ENCODE measurements at places on chromosomes 11 and 22.

DNA sequence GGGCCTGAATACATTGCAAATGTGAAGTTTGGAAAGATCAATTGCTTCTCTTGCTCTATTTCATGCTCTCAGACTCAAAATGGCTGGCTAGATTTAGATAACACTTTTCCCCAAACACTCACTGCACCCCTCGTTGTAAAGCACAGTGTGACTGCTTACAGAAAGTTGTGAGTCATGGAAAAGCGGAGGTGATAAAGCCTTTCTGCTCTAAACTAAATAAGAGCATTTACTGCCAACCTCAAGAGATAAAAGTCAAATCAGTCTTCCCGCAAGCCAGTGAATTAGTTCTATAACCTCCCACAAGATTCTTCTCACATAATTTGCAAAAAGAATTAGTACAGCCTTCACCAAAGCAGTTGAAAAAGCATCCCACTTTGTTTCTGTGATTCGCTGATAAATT is 168.7 kb downstream of the WT1 start:
- DNase-seq = no peak

DNA sequence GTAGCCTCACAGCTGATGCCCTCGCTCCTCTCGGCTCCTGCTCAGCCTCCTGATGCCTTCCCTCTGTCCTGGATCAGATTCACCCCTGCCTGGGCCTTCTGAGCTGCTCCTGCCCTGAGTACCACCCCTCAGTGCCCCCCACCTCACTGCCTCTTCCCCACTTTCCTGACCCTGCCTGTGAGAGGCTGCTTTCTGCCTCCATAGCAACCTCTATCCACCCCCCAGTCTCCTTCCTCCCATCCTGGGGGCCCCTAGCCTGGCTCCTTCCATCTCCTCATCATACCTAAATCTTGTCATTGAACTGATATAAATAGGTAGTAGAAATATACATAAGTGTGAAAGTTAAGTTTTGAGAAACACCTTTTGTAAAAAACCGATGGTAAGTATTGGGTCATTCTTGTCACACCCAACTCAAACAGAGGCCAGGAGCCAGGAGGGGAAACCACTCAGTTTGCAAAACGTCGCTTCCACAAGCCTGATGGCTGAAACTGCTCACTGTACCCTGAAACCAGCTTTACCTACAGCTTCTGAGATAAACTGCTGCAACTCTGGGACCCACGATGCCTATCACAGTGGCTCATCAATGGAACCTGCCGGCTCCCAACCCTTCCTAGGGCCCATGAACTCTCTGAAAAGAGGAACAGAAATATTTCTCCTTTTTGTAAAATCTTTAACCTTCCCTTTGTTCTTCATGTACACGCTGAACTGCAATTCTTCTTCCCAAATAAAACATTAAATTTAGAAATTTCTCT is 4.8 kb upstream of the APOBEC3H start:
- DNase-seq = no peak

DNA sequence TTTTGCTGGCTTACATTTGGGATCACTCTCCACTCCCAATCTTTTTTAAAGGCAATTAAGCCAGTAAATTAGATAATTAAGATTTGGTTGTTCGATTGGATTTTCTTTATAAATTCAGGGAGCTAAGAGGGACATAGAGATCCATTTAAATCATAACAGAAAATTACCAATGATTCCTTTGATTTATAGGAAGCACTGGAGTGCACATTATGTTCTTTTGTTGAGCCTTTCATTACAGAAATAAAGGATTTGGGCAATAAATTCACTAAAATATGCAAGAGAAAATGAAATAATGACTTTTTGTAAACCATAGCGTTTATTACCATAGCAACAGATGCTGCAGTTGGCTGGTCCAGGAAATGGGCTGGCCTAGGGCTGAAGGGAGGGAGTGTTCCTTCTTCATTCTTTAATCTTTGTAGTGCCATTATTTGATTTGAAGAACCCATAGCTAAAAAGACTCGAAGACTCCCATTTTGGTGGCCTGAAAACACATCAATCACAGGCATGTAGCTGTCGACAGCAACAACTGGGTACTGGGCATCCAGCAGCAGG is 73.0 kb downstream of the C2CD3 start:
- no peak for DNase-seq

GRCh38 chr22:49087198-49087597 is 740.5 kb downstream of the BRD1 start:
- DNase-seq = no peak

DNA sequence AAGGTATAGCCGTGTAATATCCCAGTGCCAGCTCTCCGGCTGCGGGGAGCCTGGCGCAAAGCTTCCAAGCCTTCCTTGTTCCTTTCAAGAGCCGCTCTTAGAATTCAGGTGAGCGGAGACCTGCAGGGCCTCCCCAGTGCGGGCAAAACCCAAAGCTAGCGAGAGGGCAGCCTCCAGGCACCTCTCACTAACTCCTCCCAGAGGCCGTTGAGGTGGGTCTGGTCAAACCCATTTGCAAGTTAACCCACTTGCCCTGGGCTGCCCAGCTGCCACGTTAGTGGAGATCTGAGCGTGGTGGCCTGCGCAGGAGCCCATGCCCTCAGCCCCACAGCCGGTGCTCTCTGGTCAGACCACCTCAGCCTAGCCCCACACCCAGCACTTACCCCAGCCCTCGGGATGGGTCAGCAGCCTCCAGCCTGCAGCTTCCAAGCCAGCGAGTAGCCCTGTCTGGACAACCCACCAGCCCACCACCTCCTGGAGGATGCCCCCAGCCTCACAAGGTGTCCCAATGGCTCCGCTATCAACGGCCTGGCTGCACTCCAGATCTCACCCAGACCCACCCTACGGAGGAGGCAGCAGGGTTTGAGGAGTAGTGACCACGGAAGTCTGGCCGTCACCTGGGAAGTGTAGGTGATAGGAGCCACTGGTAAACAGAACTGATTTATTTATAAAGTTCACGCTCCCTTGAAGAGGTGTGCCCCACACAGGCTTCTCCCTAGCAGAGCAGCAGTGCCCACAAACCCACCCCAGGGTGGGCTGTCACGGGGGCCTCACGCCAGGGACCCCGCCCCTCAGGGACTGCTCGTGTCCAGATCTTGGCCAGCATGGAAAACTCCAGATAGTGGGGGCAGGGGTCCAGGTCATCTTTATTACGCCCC is 2.3 kb downstream of the ASCL2 start:
- no peak for DNase-seq

DNA sequence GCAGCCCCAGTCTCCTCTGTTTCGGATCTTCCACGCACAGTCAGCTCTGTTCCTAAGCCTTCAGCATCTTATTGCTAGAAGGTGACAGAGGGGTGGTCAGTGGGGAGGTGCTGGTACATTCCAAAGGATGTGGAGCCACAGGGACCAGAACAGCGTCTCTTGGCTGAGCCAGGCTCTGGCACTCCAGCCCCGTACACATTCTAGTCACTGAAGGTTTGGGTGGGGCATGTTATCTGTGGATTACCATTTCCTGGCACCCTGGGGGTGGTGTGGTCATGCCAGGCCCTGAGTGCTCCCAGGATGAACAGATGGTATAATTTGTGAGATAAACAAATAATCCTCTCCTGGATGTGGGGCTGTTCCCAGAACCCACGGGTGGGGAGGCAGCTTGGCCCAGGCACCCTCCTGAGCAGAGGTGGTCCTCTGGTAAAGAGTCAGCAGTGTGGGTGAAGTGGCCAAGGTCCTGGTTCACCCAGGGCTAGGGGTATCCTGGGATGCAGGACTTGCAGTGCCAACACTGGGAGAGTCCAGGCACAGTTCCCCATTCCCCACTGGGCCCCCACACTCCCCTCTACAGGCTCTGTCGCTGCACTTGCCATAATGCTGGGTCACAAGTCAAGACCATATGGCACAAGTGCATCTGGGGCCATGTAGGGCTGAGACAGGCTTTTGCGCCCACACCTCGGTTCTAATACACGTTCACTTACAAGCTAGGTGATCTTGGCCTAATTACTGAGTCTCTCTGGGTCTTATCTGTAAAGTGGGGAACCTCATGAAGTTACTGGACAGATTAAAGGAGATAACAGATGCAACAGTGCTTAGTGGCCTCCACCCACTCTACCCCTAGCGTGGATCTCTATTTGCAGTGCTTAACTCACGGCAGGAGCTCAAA is 33.0 kb downstream of the DKK3 start:
- no peak for DNase-seq

- no peak for DNase-seq
Measured at GRCh38 chr11:44851496-44851895, 99.2 kb downstream of the TP53I11 start.

- no peak for DNase-seq
Measured at GRCh38 chr11:11672101-11672500, 50.3 kb upstream of the GALNT18 start.

DNA sequence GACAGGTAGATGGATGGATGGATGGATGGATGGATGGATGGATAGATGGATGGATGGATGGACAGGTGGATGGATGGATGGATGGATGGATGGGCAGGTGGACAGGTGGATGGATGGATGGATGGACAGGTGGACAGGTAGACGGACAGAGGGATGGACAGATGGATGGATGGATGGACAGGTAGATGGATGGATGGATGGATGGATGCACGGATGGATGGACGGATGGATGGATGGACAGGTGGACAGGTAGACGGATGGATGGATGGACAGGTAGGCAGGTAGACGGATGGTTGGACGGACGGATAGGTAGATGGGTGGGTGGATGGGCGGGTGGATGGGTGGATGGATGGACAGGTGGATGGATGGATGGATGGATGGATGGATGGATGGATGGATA is 24.3 kb downstream of the PDGFB start:
- no peak for DNase-seq

DNA sequence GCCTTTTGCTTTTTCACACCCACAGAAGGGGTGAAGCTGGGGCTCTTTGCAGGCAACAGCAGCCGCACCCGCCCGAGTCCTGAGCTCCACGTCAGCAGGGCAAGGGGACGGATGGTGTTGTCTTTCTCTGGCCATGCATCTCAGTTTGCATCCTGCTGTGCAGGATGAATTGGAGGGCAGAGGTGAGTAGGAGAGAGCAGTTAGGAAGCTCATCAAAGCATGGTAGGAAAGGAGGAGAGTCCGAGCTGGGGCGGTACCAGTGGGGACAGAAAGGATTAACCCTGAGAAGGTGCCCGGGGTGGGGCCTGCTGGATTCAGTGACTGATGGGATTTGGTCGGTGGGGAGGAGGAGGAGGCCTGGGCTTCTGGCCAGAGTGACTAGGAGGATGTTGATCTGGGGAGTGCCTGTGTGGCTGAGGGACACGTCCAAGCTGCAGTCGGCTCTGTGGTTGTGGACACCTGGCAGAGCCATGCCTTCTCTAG is 14.6 kb downstream of the FAM83F start:
- no peak for DNase-seq

- DNase-seq = no peak
Measured at GRCh38 chr11:71525938-71526495, 1.1 kb upstream of the KRTAP5-7 start.

GRCh38 chr22:45689211-45689610 is 17.6 kb downstream of the ATXN10 start:
- DNase-seq = no peak

DNA sequence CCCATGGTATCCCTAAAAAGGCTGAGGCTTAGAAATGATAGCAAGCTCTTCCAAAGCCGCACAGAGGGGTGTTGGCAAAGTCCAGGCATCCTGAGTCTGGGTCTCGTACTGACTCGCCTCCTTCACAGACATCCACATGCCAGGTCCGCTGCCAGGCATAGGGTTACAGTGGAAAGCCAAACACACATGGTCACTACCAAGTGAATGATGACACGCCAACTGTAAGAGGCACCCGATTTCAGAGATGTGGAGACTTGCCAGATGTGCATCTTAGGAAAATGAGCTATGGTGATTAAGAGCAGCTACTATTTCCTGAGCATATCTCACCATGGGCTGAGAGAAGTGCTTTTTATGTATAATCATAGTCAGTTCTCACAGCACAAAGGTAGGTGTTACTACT is 314.9 kb downstream of the MIAT start:
- no peak for DNase-seq

DNA sequence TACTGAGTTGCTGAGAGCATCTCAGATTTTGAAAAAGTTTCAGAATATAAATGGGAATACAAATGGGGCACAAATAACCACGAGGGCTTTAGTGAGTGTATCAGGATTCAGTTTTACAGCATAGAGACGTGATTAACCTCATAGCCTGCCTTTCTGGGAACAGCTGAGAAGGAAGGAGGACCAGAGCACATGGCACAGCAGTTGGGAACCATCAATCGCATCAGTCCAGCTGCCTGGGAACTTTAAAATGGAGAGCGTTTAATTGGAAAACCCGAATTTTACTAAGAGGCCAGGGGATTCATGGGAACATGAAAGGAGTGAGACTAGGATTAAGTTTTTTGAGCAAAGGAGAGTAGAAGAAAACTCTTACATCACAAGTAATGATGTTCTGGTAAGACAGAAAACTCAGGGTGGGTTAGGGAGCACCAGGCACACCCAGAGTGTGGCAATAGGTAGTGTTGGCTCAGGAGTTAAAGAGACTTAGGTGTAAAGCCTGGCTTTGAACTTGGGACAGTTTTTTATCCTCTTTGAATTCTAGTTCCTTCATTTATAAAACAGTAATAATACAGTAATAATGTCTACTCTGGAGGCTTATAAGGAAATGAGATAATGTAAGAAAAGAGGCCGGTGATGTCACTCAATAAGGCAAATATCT is 40.2 kb downstream of the FZD4 start:
- DNase-seq = no peak

- DNase-seq = no peak
Measured at GRCh38 chr11:64122411-64123410, 43.2 kb downstream of the MACROD1 start.

DNA sequence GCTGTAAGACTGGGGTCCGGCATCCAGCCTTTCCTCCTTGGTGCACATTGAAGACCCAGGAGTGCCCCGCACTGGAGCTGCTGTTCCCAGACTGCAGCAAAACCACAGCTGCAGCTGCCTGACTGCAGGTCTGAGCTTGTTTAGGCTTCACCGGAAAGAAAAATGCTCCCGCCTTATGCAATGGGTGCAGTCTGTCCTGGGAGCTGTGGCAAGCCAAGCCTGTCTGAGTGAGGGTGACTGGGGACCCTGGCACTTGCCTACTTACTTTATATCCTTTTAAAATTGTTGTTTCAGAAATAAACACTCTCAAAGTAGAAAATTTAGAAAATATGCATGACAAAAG is 23.3 kb upstream of the CD44 start:
- DNase-seq = no peak

GRCh38 chr11:64341429-64341828 is 1.4 kb downstream of the CCDC88B start:
- DNase-seq = no peak

DNA sequence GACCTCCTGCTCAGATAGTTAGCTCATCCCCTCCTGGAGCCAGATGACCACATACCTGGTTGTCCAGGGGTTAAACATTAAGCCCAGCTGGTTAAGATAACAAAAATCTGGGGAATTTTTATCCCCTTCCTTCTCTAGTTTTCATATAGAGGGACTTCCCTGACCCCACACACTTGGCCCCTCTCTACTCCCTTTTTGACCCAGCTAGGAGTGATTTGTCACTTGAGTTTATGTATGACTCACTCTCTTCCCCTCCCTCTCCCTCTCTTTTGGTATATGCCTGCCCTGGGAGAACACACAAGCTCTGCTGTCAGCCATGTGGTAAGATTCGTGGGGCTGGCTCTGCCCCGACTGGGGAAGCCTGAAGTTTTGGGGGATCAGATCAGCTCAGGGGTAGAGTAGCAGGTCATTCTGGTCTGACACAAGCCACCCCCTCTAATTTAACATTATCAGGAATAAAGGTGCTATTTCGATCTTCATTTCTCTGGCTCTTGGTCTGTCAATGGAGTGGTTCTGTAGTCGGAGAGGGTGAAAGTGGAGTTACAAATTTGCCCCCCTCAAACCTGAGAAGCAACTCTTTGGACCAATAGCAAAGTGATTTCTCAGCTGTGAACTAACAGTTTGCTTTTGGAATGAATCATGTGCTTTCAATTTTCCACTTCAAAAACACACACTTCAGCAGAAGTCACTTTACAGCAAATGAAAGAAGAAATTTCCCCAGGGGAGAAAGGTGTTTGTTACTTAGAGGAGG is 415.3 kb upstream of the CADM1 start:
- DNase-seq = no peak
